Hindlimb muscle (tissue), 1 donor: ENCODE measurements at places on chromosomes 3 and 15.

GRCh38 chr3:134423153-134423552 lies 48.9 kb upstream of the AMOTL2 start:
- no peak for DNase-seq

DNA sequence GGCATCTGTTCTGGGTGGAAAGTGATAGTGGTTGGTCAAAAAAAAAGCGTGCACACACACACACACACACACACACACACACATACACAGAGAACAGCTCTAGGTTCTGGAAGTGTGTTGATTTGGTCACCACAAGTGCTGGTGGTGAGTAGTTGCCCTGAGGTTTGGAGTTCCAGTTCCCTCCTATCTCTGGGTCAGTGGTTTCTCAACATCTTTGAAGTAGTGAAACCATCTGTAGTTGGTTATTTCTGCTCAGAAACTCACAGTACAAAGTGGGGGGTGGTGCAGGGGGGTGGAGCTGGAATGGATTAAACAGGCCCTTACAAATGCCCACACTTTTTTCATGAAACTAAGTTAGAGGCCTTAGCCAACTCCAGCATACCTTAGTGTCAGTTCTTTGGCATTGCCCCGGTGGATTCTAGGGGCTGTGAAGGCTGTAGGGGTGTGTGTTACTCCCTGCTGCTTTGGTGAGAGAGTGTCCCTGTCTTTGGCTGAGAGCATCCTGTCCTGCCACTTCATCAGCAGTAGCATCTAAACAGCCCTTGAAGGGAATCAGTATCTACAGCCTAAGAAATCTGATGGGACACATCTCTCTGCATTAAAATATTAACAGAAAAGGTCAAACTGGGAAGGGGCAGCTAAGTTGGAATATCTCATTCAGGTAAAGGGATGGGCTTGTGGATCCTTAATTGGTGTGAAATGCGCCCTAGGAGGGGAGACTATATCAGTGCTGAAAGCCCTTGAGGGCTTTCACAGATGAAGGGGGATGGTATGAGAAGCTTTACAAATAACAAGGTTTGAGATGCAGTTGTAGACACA lies 20.6 kb downstream of the SMAD3 start:
- no peak for DNase-seq

- no peak for DNase-seq
These were observed 42.7 kb downstream of the BFSP2 start for GRCh38 chr3:133442518-133442917.

DNA sequence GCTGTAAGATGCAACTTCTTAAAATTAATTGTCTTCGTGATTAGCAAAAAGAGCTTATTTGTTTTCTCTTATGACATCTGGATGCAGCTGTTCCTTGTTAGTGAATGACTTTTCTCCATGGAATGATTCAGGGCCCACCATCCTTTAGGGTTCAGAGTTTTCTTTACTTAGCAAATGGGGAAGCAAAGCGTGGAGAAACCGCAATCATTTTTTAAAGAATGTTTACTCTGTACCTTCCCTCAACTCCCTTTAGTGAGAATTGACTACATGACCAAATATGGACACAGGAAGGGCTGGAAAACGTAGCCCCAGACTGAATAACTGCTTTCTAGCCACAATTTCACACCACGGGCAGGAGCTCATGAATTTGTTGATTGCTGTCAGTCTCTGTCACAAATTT lies 130.1 kb downstream of the EDEM1 start:
- DNase-seq, result no peak

- no peak for DNase-seq
These were observed 9.5 kb downstream of the RUVBL1 start for GRCh38 chr3:128113817-128114794.

DNA sequence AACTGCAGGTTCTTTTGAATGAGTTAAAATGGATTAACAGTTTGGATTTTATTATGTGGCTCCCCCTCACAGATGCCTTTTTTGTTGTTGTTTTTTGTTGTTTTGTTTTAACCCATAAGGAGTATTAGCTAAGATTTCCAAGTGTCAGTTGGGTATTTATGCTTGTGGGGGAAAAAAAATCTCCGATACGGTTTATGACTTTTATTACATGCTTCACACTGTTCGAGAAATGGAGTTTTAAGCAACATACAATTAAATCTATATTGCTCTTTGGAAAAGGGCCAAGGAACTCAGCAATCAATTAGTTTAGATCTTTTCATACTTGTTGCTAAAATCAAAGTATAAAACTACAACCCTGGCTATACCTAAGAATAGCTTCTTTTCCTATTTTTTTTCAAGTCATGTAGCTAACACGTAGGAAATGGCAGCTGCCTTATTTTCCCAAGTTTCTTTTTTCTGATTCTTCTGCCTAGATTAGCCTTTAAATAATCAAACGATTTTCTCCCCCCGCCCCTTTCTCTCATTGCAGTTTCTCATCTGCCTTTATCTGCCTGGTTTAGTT lies 16.0 kb downstream of the NR2F2 start:
- DNase-seq, result no peak

DNA sequence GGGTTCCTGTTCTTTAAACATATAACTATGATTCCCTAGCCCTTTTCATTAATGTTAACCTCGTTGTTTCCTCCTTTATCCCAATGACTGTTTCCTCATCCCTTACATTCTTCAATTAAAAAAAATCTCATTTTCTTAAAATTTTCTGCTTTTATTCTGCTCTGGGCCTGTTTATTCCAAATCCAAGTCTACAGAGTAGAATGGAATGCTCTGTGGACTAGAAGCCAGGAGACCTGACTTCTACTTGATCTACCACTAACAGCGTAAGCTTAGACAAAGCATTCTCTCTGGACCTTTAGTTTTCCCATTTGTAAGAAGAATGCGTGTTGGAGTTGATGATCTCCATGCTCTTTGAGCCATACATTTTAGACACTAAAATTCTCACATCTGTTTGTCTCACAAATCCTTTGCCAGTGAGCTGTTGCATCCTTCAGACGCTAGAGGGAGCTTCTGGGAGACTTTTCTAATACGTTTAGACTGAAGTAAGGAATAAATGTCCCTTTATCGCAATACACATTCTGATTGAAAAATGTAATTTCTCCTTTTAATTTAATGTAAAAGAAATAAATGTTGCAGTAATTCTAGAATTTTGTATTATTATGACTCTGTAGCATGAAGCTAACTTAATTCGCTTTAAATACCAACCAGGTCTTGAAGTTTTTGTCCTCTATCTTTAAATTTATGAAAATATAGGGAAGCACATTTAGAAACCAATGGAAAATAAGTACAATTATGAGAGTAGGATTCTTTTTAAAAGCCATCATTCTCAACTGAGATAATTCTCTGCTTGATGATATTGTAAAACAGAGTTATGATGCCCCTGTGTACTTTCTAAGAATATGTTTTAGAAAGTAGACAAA lies 21.7 kb upstream of the GMNC start:
- peak; percentile 58 for DNase-seq

DNA sequence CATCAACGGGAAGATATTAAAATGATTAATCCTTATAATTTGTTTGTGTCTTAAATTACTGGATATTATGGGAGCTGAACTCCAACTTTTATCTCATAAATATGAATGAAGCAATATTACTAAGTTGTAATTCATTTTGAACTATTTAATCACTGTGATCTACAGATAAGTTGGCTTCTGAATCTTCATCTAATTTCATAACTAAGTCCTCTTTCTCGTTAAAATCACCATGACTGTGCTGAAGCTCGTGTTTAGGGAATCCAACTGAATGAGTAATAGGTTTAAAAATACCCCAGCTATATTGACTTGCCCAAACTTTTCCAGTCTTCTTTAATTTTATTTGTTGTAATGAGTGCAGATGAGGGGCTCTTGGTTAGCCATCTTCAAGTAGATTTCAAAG lies 14.1 kb downstream of the MDFIC2 start:
- no peak for DNase-seq

GRCh38 chr3:168802766-168803165 lies 707.0 kb upstream of the GOLIM4 start:
- DNase-seq, result no peak

DNA sequence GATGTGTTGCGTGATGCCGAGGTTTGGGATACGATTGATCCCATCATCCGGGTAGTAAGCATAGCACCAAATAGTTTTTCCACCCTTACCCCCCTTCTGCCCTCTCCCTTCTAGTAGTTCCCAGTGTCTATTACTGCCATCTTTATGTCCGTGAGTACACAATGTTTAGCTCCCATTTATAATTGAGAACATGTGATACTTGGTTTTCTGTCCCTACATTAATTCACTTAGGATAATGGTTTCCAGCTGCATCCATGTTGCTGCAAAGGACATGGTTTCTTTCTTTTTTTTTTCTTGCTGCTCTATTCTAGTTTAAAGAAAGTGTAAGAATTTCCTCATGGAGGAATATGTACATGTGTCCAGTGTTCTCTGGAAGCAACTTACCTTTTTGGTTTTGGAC lies 51.8 kb downstream of the NSUN3 start:
- DNase-seq, result no peak
